Stimulated activated CD4-positive, alpha-beta T cell treated with anti-CD3 and anti-CD28 coated beads, Interleukin-1b, Interleukin-23, amount 100 ng/mL, for 48 hours (primary cell): ENCODE measurements at places on chromosomes 3 and 15.
A peak's percentile ranks its signal among the peaks of the same experiment; 100 is the strongest.

DNA sequence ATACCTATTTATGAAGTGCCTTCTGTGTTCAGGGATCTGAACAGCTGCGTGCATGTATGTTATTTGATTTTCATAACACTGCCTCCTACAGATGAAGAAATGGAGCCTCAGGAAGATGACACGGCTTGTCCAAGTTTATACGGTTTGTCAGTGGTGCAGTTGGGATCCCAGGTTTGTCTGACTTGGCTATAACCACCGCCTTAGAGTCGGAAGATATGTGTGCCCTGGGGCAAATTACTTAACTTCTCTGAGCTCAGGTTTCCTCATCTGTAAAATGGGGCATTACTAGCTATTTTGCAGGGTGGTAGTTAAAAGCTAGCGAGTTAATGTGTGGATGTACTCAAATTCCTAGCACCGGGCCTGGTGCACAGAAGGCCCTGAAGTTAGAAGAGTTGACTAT lies 54.1 kb upstream of the ANP32A start:
- DNase-seq: no peak

DNA sequence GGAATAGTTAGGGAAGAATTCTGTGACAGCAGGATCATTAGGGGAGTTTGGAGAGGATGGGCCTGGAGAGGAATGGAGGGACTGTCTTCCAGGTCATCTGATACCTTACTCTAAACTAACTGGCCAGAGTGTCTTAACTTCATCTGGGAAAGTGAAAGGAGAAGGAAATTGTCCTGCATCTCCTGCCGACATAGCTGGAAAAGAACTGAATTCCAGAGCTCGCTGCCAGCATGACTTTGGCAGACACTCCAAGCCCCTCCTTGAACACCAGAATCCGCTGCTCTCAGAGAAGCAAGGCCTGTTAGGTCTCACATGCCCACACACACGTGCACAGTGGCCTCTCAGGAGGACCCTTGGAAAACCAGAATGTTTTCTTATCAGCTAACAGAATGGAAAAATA lies 10.5 kb downstream of the ABI3BP start:
- DNase-seq: no peak

DNA sequence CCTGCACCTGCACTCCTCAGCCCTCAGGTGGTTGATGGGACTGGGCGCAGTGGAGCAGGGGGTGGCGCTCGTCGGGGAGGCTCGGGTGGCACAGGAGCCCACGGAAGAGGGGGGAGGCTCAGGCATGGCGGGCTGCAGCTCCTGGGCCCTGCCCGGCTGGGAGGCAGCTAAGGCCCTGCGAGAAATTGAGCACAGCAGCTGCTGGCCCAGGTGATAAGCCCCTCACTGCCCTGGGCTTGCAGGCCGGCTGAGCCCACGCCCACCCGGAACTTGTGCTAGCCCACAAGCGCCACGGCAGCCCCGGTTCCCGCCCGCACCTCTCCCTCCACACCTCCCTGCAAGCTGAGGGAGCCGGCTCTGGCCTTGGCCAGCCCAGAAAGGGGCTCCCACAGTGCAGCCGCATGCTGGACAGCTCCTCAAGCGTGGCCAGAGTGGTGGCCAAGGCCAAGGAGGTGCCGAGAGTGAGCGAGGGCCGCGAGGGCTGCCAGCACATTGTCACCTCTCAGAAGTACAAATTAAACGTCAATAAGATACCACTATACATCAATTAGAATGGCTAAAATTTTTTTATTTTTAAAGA lies 5.1 kb upstream of the VHL start:
- DNase-seq: no peak

GRCh38 chr3:16286161-16286560 lies 21.1 kb downstream of the OXNAD1 start:
- peak; percentile 81 for DNase-seq

- no peak for DNase-seq
These were observed 33.4 kb downstream of the LEKR1 start for GRCh38 chr3:156859578-156859977.

- DNase-seq: no peak
These were observed 21.6 kb upstream of the RASA2 start for GRCh38 chr3:141465221-141465620.

DNA sequence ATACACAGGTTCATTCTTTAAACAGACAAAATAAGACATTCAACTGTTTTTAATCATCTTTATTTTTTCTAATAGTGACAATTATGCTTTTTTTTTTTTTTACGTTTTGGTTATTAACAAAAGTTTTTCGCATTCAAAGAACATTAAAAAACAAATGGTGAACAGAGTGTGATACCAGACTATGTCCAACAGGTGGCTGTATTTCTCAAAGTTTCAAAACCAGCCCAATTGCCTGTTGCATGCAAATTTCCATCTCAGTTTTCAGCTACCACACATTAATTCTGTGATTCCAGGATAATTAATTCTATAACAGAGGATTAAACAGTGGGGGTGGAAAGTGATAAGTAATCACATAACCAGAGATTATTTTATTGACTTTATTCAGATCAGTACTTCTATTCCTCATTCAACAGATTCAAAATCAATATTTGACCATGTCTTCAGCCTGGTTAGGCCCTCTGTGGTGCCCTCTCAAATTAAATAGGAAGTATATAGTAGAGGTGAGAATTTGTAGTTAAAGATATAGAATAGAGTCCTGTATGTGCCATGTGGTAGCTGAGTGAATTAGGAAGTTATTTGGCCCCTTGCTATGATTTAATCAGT lies 122.2 kb upstream of the DCBLD2 start:
- DNase-seq: no peak

- peak; percentile 49 for DNase-seq
These were observed 15.0 kb upstream of the SRP14 start for GRCh38 chr15:40053831-40054604.

DNA sequence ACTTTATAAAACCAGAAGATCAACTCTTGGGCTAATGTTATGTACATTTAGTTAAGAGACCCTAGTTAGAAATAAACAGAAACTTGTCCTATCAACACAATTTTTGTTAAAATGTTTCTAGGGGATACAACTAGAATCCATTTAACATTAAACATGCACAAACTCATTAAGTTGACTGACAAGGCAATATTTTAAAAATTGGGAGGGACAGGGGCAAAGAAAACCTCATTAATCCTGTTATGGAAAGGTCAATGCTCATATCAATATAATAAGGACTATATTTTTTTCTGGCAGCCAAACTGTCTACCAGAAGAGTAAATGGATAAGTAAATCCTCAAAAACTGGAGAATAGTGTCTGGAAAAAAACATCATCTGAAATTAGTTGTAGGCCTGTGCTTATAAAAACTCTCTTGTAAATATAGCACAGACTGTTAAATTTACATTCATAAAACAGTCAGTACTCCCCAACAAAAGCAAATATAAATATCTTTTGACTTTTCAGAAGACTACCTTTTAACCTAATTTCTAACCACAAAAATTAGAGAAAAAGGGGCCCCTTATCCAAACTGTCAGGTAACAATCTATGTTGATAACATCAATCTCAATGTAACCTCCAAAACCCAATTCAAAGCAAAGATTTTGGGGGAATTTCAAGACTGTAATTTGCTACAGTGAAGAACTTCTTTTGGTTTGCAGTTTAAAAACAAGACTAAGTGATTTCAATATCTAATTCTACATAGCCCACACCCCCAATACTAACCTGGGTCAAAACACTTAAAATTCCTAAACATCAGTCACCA lies 4.2 kb downstream of the TRA2B start:
- DNase-seq: no peak

DNA sequence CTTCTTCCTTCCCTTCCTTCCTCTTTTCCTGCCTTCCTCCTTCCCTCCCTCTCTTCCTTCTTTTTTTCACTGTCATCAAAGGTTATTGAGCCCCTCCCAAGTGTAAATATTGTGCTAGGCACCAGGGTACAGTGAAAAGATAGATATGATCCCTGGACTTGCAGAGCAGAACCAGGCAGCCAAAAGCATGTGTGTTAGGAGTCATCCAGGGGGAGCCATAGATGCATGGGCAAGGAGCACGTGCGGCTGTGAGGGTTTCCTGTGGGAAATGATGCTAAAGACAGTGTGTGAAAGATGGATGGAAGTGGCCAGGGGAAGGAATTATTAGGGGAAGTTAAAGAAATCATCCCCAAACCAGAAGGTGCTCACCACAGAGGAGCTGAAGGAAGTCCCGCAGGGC lies 65.2 kb downstream of the NR2F2 start:
- no peak for DNase-seq

DNA sequence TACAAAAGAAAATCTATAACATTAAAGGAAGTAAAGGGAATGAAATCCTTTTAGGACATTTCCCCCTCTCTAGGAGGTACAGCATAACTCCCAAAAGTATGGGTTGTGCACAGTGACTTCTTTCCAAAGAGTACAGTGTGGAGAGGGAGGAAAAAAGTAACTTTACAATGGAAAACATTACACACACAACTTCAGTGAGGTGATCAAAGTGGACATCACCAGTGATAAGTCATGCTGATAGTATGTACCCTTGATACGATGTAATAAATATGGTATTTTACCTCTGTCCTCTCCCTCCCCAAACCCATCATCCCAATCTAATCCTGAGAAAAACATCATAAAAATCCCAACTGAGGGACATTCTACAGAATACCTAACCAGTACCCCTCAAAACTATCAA lies 10.8 kb downstream of the PLD1 start:
- DNase-seq: no peak

DNA sequence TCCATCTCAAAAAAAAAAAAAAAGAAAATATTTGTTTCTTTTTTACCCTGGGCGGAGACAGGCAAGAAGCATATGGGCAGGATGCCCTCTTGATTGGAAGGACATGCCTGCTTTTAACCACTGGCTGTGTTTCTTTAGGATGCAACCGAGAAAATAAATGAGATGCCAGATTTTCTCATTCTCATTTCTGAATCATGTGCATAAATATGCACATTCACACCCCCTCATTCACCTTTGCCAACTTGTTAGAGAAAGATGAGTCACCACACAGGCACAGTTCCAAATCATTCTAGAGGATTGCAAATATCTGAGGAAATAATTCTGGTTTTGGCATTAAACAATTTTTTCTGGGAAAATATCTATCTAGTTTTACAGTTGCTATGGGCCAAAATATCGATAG lies 3.3 kb downstream of the LIPH start:
- no peak for DNase-seq

DNA sequence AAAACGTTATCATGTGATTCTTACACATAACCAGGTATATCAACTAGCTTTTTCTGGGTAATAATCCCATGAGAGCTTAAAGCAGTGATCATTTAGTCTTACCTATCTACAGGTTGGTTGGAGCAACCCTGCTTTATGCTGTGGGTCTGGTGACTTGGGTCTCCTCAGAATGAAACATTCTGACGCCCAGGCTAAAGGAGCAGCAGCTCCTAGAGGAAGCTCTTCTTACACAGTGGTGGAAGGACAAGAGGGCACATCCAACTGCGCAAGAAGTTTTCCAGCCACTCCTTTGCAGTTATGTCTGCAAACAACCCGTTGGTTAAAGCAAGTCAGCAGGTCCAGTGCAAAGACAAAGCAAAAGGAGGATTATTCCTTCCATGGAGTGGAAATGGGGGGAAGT lies 377.5 kb downstream of the EDEM1 start:
- DNase-seq: no peak

DNA sequence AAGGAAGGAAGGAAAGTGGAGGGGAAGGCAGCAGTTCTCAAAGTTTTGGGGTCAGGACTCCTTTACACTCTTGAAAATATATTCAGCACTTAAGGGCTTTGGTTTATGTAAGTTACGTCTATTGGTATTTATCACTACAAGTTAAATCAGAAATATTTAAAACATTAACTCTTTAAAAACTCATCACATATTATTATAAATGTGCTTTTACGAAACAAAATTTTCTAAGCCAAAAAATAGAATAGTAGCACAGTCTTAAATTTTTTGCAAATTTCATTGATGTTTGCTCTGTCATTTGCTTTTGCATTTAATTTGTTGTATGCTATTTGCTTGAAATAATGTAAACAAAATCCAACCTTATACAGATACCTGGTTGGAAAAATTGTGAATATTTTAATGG lies 7.5 kb downstream of the UBE2Q2 start:
- no peak for DNase-seq

DNA sequence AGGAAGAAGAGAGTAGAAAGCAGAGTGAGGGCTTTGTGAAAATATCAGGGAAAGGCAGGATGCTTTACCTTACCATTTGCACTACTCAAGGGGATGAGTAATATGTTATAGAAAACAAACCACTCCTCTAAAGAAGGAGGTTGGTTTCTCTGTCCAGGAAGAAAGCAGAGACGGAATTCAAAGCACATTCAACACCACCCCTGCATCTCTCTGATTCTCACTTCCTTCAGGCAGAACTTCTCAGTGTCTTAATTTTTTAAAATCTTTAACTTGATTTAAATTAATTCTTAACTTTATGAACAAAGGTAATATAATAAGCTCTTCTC lies 82.4 kb downstream of the NR2F2 start:
- no peak for DNase-seq

DNA sequence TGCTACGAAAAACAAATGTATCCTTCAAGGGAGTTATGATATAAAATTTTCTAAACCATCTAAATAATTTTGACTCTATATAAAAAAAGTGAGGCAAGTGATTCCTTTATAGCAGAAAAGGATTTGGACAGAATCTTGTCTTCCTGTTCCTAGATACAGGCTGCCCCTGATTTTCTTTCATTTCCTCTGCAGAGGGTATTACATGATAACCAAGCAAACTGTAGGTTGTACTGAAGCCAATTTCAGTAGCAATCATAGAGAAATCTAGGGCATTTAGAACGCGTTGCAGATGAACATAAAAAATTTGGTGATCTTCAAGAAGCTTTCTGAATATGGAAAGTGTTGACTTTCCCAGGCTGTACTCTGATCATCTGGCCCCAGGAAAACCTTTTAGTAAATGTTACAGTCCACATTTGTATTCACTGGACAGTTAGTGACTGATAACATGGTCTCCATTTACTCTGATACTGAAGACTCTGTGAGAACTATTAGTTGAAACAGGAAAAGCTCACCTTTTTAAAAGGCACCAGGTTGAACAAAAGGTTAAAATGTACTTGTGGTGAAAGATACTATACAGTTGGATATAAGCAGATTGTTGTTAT lies 9.1 kb upstream of the UTS2B start:
- DNase-seq: no peak

- no peak for DNase-seq
These were observed 331.0 kb downstream of the ZBTB20 start for GRCh38 chr3:114816052-114816451.

DNA sequence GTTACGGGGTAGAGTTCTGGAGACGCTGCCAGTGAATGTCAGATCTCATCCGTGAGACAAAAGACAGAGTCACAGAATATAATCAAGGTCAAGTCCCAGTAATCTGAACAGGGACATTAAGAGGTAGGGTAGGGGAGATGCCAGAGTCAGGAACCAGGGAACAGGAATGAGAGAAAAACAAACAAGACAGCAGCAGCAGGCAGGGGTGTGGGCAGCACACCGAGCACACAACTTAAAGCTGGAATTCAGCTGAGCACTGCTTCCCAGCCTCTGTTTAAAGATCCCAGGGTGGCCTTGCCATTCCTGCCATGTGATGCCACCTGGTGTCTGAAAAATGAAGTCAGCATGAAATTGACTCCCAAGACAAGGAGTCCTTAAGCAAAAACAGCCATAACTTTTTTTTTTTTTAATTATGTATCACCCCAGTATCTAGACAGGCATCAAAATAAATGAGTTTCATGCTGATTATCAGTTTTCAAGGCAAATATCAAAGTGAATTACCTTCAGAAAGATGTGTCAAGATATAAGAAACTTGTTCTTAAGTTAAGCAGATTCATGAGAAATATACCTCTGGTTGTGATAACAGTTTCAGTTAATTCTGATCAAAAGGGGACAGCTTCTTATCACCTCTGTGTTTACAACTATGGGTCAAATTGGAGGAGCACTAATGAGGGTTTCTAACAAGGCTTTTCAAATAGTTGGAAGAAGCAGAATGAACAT lies 203.7 kb downstream of the SLC9A9 start:
- DNase-seq: no peak
